ENCODE measurements at places on chromosomes 5 and 9. TPM values are rescaled to one million over a fixed set of nuclear protein-coding genes. Genes with fewer than 3 reads are reported as not detected.

Gene GLRX
- 13.3 TPM for total RNA-seq

Gene OR1Q1
- total RNA-seq, result not detected

Gene ADAMTSL1
- total RNA-seq, result 18.4 TPM

Gene NOXA1
- total RNA-seq, result 0.91 TPM

Gene FGD3
- not detected for total RNA-seq

Gene RUFY1
- total RNA-seq, result 44.9 TPM

All from endothelial cell of umbilical vein (primary cell).